ENCODE measurements at places on chromosomes 16 and 17.

- DNase-seq, result no peak
These were observed 14.9 kb upstream of the TEX2 start for GRCh38 chr17:64277831-64278562.

DNA sequence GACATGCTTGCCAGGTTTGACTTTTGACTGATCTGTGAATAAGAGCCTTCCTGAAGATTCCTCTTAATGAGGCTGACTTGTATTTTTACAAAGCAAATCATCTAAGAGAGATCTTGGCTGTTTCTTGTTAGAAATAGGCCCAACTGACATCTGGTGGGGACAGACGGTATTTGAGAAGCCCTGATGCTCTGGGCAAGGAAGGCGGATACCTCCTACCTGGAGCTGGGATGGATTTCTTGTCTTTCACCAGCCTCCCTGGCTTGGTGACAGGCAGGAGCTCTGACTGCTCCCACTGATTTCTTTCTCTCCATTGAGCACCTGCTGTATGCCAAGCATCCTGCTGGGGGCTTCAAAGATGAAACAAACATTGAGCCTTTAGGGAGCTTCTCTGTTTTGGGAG lies 40.4 kb downstream of the AKAP1 start:
- no peak for DNase-seq

- DNase-seq, result no peak
These were observed 25.0 kb downstream of the COX4I1 start for GRCh38 chr16:85824161-85825135.

GRCh38 chr17:16129441-16130205 lies 85.7 kb downstream of the NCOR1 start:
- no peak for DNase-seq

DNA sequence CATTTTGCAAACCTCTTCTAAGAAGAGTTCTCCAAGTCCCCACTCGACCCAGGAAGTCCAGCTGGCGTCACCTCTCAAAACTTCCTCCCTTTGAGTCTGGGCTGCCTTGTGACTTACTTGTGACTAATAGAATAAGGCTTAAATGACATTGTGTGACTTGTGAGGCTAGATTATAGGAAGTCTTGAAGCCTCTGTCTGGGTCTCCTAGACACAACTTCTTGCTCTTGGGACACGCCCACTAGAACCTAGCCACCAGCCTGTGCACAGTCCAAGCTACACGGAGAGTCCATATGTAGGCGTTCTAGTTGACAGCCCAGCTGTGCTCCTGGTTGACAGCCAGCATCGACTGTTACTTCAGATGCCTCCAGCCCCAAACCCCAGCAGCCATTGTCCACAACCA lies 66.7 kb upstream of the TANC2 start:
- no peak for DNase-seq
